ENCODE measurements at places on chromosomes 16 and 17.
A peak's percentile ranks its signal among the peaks of the same experiment; 100 is the strongest.

DNA sequence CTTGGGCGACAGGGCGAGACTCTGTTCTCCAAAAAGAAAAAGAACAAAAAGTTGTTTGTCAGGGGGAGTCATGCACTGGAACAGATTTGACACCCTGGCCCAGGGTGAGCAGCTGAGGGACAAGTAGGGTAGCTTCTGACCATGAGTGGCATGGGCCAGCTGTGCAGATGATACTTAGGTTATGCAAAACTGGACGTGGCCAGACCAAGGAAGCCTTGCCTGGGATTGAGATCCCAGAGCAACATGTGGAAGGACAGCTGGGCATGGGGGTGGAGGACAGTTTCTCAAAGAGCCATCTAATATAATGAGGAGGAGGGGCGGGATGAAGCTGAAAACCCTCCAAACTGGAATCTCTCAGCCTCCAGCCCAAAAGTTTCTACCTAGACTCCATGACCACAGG lies 19.6 kb upstream of the SLC35B1 start:
- no peak for DNase-seq

DNA sequence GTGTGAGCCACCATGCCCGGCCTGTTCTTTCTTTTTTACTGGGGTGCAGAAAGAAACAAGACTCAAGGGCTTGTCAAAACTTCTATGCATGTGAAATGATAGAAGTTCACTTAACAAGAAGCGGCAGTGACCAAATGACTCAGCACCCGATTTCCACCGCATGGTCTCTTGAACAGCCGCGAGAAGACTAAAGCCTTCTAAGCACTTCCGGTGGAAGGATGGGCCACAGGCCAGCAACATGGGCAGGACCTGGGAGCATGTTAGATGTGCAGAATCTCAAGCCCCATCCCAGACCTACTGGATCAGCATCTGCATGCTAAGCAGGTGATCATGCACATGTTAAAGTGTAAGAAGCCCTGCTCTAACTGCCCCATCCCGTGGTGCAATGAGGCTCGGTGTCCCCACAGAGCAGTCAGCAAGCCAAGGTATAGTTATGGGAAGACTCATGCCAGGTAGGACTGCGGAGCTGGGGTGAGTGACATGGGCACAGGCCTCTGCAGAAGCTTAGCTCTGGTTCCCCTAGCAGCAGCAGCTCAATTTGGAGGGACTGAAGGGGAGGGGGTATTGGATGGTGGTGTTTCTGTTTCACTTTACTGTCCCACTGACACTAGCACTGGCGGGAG lies 88.5 kb upstream of the HNF1B start:
- peak; percentile 17 for DNase-seq

GRCh38 chr16:65728652-65729051 lies 606.8 kb upstream of the CDH11 start:
- DNase-seq, result no peak

DNA sequence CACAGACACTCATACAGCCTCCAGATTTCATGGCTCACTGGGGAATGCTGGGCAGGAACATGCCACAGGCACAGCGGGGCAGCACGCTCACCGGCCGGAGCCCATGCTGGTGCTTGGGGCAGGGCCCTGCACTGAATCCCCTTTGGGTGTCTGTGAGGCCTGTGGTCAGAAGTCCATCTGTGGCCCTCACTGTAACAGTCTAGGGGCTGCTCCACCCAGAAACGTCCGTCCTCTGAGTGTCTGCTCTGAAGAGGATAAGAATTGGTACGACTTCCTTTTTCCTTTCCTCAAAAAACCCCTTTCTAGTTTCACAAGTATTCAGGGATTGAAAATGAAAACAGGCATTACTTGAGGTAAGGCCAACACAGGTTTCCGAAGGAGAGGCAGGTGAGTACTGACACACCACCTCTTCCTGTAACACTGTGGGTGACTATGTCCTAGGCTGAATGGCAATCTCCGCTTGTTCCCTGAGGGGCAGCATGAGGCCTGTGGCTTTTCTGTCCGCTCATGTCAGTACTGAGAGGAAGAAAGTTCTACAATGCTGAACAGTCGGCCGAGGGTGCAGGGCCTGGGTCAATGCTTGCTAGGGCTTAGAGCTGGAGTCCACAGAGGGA lies 42.5 kb downstream of the TMEM11 start:
- no peak for DNase-seq

GRCh38 chr16:5025171-5025632 lies 8.5 kb downstream of the NAGPA start:
- no peak for DNase-seq
